Fibroblast of skin of right biceps (primary cell): ENCODE measurements at places on chromosomes 12 and 14.

- DNase-seq = no peak
Measured at GRCh38 chr12:27561535-27562350, 37.7 kb downstream of the PPFIBP1 start.

DNA sequence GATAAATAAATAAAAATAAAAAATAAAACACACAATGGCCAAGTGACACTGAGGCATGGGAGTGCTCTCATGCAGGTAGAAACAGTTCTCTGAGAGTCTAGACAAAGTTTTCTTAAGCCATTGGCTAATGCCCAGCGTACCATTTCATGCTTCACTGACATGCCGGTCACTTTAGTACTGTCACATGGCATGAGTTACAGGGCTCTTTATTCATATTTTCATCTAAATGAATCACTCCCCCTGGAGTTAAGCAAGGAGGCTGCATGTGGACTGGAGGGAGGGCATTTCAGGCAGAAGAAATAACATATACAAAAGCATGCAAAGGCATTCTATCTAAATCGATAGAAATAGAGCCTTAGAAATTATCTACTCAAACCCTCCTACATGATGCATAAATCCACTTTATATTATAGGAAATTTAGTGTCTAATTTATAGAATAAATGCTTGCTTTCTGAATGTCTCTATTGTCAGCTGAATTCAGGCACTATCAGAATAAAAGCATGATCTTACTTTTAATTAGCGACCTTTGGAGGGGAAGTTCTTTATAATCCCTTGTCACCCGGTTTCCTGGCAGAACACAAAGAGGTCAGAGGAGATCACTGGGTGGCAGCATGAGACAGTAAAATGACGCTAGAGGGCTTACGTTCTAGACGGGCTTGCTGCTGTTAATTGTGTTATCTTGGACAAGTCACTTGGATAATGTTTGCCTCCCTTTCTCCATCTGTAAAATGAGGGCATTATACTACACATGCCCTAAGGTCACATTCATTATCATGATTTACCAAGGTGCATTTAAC is 17.5 kb downstream of the DYRK4 start:
- DNase-seq = peak; percentile 15

- no peak for DNase-seq
Measured at GRCh38 chr14:59140106-59140843, 48.2 kb upstream of the DAAM1 start.

DNA sequence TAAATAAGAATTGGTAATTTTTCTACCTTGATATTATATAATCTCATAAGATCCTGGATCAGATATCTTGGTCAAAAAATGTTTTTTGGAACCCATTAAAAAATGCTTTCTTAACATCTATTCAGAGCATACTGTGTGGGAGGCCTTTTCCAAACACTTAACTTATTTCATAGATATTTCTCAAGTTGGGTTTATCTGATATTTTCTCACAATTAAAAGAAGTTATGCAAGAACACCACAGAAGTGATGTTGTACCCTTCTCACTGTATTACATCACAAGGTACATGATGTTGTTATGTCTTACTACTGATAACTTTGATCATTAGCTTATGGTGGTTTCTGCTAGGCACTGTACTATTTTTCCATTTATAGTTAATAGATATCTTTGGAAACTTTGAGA is 23.4 kb upstream of the PRPF39 start:
- DNase-seq = no peak

DNA sequence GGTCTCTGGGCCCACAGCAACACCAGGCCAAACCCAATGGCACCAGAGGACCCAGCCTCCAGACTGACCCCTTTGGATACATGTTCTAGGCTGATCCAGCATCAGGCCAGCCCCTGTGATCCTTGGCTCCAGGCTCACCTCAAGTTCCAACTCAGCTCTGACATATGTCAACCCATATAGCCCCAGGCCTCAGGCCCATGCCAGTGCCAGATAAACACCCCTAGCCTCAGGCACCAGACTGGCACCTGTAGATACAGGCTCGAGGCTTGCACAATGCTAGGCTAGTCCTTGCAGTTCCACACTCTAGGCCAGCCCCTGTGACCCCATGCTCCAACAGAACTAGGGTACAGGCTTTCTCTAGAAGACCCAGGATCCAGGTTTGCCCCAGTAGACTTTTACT is 287.5 kb downstream of the KCNC2 start:
- no peak for DNase-seq

GRCh38 chr14:52112336-52113018 is 43.6 kb upstream of the NID2 start:
- DNase-seq = peak; percentile 75

- DNase-seq = peak; percentile 66
Measured at GRCh38 chr12:85866986-85867776, 6.9 kb upstream of the NTS start.

DNA sequence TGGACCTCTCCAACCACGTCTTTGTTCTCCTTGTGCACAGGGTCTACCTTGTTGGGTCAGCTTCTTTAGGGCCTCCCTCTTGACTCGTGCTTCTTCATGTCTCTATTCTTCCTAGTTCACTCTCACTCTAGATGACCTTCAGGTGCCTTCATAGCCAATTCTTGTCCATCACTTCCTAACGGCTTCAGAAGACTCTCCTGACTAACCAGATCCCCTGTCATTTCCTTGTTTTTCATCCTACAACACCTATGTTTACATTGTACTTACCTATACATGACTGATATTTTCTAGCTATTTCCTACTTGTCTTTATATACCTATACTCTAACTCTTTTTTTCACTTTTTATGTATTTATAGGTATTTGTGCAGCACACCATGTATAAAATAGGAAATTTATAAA is 117.1 kb downstream of the RPS6KA5 start:
- DNase-seq = no peak

DNA sequence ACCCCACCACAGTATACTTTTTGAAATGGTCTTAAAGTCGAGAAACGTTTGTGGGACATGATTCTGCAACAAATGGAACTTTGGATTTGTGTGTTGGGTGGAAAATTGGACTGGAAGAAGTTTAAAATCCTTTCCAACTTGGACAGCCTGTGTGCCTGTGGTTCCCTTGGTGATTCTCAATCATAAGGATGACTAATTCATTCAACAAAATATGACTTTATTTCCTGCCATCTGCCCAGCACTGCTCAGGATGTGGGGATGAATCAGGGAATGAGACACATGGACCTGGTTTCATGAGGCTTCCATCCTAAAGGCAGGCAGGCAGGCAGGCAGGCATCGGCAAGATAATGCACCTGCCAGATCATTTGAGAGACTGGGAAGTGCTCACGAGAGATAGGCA is 57.3 kb upstream of the TMEM132D start:
- DNase-seq = peak; percentile 46

GRCh38 chr12:124194264-124194892 is 100.5 kb upstream of the RFLNA start:
- DNase-seq = no peak

DNA sequence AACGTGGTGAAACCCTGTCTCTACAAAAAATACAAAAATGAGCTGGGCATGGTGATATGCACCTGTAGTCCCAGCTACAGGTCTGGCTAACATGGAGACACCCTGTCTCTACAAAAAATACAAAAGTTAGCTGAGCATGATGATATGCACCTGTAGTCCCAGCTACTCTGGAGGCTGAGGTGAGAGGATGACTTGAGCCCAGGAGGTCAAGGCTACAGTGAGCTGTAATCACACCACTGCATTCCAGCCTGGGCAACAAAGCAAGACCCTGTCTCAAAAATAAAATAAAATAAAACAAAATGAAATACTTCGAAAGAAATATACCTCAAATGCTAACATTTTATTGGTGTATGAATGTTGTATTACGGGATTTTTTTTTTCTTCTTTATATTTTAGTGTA is 107.6 kb upstream of the EGLN3 start:
- DNase-seq = no peak

DNA sequence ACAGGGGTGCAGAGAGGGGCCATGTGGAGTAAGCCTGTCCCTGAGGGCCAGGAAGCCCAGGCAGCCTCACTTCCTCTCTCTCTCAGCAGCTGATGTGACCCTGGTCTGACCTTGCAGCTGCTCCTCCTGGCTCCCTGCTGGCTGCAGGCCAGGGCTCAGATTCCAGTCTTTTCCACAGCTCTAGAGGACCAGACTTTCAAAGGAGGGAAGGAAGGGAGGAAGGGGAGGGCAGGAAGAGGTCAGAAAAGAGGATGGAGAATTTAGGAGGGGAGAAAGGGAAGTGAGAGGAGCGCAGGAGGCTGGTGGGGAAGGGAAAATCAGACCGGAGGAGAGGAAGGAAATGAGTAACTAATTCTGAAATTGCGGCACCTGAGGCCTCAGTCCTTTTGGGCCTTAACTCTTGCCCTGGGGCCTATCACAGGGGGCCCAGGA is 40.9 kb upstream of the VASH1 start:
- DNase-seq = peak; percentile 40

DNA sequence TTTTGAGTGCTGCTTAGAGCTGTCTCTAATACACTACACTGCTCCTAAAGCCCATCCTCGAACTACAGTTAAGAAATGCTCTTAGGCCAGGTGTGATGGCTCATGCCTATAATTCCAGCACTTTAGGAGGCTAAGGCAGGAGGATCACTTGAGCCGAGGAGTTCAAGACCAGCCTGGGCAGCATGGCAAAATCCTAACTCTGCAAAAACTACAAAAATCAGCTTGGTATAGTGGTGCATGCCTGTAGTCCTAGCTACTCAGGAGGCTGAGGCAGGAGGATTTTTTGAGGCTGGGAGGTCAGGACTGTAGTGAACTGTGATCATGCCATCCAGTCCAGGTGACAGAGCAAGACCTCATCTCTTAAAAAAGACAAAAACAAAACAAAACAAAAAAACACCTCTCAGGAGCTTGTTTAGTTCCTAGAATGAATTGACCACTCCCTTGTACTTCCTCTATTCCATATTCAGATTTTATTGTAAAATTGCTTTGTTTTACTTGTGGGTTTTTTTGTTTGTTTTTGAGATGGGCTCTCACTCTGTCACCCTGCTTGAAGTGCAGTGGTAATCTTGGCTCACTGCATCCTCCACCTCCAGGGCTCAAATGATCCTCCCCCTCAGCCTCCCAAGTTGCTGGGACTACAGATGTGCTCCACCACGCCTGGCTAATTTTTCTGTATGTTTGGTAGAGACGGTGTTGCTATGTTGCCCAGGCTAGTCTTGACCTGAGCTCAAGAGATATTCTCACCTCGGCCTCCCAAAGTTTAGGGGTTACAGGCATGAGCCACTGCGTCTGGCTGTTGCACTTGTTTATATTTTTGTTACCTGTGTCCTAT is 13.6 kb downstream of the MDM2 start:
- DNase-seq = no peak
